Activated naive CD4-positive, alpha-beta T cell treated with anti-CD3 and anti-CD28 coated beads for 36 hours (primary cell): ENCODE measurements at places on chromosomes 13 and 19.
A peak's percentile ranks its signal among the peaks of the same experiment; 100 is the strongest.

DNA sequence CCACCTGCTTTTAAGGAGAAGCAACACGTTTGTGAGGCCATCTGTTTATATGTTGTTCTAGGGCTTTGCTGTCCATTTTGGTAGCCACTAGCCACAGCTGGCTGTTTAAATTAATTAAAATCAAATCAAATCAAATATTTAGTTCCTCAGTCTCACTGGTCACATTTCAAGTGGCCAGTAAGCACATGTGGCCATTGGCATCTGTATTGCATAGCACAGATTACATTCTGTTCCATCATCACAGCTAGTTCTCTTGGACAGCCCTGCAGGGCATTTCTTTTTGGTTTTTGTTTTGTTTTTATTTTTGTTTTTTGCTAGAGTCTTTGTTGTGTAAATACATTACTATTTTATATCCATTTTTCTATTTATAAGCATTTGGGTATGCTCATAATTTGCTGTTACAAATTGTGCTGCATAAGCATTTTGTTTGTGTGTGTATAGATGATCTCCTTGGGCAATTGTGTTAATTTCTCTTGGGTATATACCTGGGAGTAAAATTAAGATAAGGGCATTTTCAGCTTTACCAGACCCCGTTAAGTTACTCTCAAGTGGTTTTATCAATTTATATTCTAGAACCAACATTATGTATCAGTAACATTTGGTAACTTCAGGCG is 31.3 kb downstream of the SAE1 start:
- no peak overlapping the region for H3K27ac ChIP-seq
- H3K27me3 ChIP-seq, result no peaks in the 10 kb centered on the region
- DNase-seq, result no peak
- H3K4me1 ChIP-seq, result peaks cover 57% of the 10 kb centered on the region
- peaks cover 47% of the 10 kb centered on the region for H3K36me3 ChIP-seq

DNA sequence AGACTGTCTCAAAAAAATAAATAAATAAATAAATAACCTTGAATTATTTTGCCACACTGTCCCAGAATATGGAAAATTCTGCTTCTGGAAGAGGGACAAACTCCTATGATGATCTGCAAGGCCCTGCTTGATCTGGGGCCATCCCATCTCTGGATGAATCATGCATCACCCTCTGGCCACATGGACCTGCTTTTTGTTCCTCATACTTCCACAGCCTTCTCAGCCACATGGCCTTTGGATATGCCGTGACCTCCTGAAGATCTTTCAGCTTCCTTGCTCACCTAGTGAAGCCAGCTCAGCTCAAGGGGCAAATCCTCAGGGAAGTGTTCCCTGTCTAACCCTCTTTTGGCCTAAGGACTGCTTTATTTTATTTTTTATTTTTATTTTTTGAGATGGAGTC is 10.3 kb downstream of the IER2 start:
- peaks cover 63% of the 10 kb centered on the region for H3K4me1 ChIP-seq
- no peak overlapping the region for H3K4me3 ChIP-seq
- no peak for DNase-seq

DNA sequence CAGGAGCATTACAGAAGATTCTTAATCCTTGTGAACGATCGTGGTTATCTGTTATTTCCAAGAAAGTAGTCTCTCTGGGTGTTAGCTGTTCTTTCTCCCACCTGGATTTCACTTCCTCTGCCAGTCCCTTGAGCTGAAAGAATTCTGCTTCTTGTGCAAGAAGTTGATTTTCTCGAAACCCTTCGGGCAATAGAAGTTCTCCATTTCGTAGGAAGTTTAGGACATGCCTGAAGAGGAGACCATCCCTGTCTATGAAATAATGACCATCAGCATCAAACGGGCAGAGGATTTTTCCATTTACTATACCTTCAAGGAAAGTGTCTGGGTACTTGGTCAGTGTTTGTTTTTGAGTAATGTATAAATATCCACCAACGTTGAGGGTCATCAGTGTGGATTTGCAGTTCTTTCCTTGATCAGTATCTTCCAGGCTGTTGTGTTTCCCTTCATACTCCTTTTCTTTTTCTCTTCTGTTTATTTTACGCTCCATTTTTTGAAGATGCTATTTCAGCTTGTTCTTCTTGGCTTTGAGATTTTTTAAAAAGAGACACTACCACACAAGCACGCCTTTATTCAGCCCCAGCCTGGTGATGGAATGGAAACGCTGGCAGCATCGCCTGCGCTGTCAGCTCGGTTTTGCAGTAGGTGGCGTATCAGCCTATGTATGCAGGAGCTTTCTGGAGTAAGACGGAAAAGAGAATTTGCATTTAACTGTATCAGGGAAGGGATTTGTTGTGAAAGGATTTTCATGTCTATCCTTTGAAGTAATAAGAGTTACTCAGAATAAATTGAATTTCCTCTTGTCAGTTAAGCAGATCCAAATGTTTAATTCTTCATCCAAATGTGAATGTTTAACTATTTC is 6.5 kb downstream of the KCTD4 start:
- no peaks in the 10 kb centered on the region for H3K27me3 ChIP-seq
- H3K27ac ChIP-seq, result no peak overlapping the region
- no peak overlapping the region for H3K4me3 ChIP-seq
- peaks cover 4% of the 10 kb centered on the region for H3K36me3 ChIP-seq
- H3K4me1 ChIP-seq, result peaks cover 12% of the 10 kb centered on the region

DNA sequence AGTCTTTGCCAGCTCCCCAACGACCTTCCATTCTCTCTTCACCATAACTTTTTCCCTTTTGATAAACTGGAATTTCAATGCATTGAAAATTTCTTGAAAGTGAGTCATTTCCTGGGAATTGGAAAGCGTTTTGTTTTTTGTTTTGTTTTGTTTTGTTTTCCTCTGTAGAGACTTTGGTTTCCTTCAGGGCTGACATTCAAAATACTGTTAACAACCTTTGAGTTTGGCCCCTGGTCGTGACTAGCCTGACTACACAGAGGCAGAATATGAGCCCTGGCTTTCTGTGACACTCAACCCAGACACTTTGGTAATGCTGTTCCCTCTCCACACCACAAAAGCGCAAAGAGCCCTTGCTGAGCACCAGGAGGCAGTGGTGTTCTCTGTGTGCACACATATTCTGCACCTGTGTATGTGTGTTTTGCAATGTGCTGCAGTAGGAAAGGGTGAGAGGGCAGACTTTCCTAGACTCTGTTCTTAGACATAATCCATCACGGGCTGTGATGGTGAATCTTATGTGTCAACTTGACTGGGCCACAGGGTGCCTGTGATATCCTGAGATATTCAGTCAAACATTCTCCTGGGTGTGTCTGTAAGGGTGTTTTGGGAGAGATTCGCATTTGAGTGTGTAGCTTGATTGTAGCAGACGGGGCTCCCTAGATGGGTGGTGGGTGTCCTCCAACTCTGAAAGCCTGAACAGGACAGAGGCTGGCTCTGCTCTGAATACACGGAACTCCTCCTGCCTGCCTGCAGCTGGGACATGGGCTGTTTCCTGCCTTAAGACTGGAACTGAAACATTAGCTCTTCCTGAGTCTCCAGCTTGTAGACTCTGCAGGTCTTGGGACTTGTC is 29.5 kb upstream of the ANKRD10 start:
- no peak overlapping the region for H3K27ac ChIP-seq
- H3K4me3 ChIP-seq, result no peak overlapping the region
- H3K36me3 ChIP-seq, result peaks cover 2% of the 10 kb centered on the region

DNA sequence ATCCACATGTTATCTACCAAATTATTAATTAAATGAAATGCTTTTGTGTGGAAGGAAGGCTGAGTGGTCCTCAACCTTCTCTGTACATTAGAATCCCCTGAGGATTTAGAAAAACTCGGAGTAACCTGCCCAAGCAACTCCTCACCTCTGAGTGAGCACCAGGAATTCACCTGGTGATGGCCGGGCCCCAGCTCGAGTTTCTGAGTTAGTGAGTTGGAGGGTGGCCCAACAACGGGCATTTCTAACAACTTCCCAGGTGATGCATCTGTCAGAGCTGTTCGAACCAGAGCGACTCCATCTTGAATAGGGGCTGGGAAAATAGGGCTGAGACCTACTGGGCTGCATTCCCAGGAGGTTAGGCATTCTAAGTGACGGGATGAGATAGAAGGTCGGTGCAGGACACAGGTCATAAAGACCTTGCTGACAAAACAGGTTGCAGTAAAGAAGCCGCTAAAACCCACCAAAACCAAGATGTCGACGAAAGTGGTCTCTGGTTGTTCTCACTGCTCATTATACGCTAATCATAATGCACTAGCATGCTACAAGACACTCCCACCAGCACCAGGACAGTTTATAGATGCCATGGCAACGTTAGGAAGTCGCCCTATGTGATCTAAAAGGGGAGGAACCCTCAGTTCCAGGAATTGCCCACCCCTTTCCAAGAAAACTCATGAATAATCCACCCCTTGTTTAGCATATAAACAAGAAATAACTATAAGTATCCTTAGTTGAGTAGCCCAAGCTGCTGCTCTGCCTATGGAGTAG is 44.2 kb upstream of the SHISA2 start:
- H3K4me3 ChIP-seq, result no peak overlapping the region
- no peak overlapping the region for H3K27ac ChIP-seq
- DNase-seq, result no peak
- peaks cover 30% of the 10 kb centered on the region for H3K27me3 ChIP-seq

- no peak overlapping the region for H3K4me3 ChIP-seq
- no peak overlapping the region for H3K27ac ChIP-seq
- DNase-seq, result no peak
- peaks cover 35% of the 10 kb centered on the region for H3K27me3 ChIP-seq
- no peaks in the 10 kb centered on the region for H3K4me1 ChIP-seq
These were observed 9.7 kb downstream of the EXOC3L2 start for GRCh38 chr19:45235485-45235884.

DNA sequence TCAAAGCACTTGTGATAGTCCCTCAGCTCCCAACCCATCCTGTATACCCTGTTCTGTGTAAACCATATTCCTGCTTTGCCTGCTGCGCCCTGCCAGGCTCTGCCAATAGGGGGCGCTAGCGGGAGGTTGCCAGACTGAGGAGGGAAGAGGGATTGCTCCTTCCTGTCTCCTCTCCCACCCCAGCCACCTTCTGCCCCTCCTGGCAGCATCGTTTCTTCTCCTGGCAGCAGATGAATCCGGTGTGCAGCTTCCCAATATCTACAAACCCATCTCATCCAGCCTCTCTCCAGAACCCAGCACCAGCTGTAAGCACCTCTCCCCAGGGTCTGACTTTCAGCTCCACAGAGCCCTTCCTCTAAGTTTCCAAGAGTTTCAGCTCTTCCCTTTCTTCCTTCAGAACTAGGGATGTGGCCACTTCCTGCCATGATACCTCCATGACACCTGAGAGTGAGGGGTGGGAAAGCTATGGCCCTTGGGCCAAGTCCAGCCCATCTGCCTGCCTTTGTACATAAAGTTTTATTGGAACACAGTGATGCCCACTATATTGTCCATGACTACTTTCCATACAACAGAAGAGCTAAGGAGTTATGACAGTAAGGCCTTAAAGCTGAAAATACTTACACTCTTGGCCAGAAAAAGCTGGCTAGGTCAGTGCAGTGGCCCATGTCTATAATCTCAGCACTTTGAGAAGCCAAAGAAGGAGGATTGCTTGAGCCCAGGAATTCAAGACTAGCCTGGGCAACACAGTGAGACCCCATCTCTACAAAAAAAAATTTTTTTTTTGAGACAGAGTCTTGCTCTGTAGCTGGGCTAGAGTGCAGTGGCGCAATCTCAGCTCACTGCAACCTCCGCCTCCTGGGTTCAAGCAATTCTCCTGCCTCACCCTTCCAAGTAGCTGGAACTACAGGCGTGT is 34.5 kb upstream of the ATP1A3 start:
- peak; percentile 49 for DNase-seq
- no peaks in the 10 kb centered on the region for H3K36me3 ChIP-seq
- no peak overlapping the region for H3K27ac ChIP-seq
- no peaks in the 10 kb centered on the region for H3K27me3 ChIP-seq
- H3K4me3 ChIP-seq, result no peak overlapping the region
- no peaks in the 10 kb centered on the region for H3K4me1 ChIP-seq
